ENCODE measurements at places on chromosomes 16 and 17. TPM values are rescaled to one million over a fixed set of nuclear protein-coding genes. Genes with fewer than 3 reads are reported as not detected.

Gene SLC16A11
- total RNA-seq = not detected

Gene TBC1D3I
- 0.72 TPM for total RNA-seq

Gene WIPI1
- total RNA-seq = 28.2 TPM

Gene ITGA2B
- 0.27 TPM for total RNA-seq

Gene NXPH3
- total RNA-seq = not detected

Gene CDK10
- 83.1 TPM for total RNA-seq

Gene PRCD
- total RNA-seq = not detected

Gene KLHL10
- total RNA-seq = not detected

Gene TEX19
- 0.10 TPM for total RNA-seq

Gene JMJD8
- total RNA-seq = 33.8 TPM

Gene CCL13
- not detected for total RNA-seq

Gene KIAA0753
- 17.6 TPM for total RNA-seq

Gene ATP6V0A1
- total RNA-seq = 8.9 TPM

DNA sequence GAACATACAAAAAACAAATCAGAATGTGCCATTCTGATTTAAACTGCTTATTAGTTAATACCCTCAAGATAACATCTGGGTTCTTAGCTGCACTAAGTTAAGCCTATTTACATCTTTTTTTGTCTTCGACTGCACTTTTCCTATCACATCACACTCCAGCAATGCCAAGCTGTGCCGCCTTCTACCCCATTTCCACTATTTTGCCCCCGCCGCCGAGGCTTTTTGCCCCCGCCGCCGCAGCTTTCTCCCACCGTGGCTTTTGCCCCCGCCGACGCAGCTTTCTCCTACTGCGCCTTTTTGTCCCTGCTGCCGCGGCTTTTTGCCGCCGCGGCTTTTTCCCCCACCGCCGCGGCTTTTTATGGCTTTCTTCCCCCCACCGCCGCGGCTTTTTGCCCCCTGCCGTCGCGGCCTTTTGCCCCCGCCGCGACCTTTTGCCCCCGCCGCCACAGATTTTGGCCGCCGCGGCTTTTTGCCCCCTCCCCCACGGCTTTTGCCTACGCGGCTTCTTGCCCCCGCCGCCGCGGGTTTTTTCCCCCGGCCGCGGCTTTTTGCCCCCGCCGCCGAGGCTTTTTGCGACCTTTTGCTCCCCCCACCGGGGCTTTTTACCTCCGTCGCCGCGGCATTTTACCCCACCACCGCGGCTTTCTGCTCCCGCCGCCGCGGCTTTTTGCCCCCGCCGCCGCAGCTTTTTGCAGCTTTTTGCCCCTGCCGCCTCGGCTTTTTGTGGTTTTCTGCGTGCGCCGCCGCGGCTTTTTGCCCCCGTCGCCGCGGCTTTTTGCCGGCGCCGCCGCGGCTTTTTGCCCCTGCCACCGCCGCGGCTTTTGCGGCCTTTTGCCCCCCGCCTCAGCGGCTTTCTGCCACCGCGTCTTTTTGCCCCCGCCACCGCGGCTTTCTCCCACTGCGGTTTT is 331.4 kb upstream of the WSB1 start:
- DNase-seq = no peak

DNA sequence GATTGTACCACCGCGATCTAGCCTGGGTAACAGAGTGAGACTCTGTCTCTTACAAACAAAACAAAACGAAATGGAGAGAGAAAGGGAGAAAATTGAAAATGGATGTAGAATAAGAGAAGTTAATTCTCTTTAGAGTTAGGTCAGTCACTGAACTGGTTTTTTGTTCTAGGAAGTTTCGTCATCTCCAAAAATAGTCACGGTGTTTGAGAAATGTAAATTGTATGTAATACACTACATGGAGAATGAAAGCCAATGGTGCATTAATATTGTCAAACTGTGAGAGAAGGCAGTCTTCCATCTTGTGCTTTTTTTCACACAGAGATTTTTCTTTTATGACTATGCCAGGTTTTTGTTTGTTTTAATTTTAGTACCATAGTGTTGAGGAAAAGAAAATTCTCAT is 145.9 kb downstream of the BCAS3 start:
- DNase-seq = no peak

GRCh38 chr16:82855471-82855870 is 228.7 kb downstream of the CDH13 start:
- DNase-seq = no peak

DNA sequence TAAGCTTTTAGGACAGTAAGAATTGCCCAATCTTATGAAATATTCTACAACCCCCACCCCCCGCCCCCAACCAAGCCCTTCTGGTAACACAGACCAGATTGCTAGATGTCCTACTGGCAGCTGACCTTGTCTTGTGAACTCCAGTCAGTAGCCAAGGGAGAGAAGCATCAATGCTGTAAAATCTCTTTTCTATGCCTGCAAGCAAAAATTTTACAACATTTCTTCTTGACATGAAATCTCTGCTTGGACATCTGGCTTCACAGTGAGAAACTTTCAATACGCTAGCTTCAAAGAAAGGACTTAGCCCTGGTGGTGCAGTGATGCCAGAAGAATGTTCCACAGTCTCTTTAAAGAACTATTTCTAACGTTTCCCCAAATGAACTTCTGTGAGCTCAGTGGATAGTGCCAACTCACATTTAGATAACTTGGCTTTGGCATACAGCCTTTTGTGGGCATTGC is 169.3 kb upstream of the AXIN2 start:
- no peak for DNase-seq

- no peak for DNase-seq
These were observed 9.3 kb downstream of the PDP2 start for GRCh38 chr16:66889622-66890021.

GRCh38 chr16:21638573-21638975 is 13.8 kb downstream of the IGSF6 start:
- no peak for DNase-seq

DNA sequence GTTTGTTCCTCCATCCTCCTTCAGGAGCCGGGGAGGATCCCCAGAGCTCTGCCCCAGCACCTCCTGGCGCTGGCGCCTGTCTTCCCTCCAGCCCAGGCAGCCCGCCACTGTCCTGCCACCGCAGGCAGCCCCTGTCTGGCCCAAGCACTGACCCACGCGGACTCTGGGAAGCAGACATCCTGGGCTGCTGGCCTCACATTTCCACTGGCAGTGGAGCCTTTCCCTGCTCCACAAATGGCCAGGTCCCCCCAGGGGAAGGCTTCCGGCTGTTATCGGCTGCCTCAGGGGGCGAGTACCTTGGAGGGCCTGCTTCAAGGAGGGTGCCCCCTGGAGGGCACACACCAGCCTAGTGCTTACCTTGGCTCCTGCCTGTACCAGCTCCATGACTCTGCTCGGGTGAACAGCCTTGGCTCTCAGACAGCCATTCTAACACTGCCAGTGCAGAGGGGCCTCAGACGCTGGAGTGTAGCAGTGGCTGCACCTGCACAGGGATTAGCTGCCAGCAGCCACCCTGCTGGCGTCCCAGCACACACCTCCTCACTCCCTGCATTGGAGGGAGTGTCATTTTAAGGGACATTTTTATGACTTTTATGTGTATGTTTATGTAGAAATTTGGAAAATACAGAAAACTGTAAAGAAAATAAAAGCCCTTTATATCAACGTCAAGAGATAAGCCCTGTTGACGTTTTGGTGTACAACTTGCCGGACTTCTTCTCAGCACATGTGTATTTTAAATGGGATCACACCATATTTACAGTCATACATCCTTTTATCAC is 21.0 kb downstream of the ACE start:
- no peak for DNase-seq

GRCh38 chr16:81480606-81481206 is 36.1 kb downstream of the CMIP start:
- DNase-seq = no peak

- DNase-seq = peak; percentile 94
These were observed at the start of gene CYBC1 for GRCh38 chr17:82450357-82451106. CYBC1 (minus strand) TSS chr17:82450752; CDS start chr17:82449254, 1,498 bp downstream.

GRCh38 chr16:17130733-17131132 is 340.0 kb downstream of the XYLT1 start:
- no peak for DNase-seq

GRCh38 chr16:27366687-27367460 is 35.1 kb upstream of the IL21R start:
- no peak for DNase-seq

GRCh38 chr16:23334950-23335349 is 32.8 kb downstream of the SCNN1B start:
- no peak for DNase-seq

DNA sequence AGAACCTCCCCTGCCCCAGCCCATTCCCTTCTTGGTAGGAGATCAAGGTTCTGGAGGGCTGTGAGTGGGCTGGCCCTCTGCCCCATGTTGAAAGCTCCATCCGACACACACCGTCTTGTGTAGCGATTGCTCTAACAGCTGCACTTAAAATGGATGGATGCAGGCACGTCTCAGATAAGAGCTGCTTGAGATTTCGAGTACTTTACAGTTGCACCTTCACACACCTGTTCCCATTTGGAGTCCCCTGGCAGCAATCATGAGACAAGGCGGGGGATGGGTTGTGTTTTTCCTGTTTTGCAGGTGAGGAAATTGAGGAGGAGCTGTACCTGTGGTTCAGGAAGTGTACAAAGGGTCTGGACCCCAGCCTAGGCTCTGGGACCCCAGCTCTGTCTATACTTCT is 25.6 kb upstream of the TAC4 start:
- DNase-seq = no peak

DNA sequence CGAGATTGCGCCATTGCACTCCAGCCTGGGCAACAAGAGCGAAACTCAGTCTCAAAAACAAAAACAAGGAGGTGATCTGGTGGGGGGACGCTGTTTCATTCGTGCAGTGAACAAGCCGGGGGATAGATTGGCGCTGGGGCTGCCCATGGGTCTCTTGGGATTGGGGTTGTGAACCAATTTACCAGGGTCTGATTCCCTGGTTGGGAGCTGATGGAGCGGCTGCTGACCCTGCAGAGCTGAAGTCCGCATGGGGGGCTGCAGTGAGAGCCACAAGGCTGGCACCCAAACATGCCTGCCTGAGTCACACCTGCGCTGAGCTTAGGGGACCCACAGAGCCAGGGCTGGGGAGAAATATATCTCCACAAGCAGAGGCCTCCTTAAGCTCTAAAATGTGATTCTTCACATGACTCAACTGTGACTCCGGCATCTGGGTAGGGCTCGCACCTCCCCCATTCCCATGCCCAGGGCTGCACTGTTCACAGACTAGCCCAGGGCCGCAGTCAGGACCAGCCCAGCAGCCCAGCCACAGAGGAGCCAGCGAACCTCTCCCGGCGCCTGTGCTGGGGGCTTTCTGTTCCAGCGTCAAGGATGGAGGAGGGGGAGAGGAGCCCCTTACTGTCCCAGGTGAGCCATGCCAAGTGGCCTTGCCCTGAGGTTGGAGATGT is 5.0 kb downstream of the TSPAN10 start:
- no peak for DNase-seq

- no peak for DNase-seq
These were observed 12.9 kb downstream of the KRT39 start for GRCh38 chr17:40953881-40954280.

GRCh38 chr16:49510141-49510540 is 136.5 kb downstream of the C16orf78 start:
- no peak for DNase-seq

DNA sequence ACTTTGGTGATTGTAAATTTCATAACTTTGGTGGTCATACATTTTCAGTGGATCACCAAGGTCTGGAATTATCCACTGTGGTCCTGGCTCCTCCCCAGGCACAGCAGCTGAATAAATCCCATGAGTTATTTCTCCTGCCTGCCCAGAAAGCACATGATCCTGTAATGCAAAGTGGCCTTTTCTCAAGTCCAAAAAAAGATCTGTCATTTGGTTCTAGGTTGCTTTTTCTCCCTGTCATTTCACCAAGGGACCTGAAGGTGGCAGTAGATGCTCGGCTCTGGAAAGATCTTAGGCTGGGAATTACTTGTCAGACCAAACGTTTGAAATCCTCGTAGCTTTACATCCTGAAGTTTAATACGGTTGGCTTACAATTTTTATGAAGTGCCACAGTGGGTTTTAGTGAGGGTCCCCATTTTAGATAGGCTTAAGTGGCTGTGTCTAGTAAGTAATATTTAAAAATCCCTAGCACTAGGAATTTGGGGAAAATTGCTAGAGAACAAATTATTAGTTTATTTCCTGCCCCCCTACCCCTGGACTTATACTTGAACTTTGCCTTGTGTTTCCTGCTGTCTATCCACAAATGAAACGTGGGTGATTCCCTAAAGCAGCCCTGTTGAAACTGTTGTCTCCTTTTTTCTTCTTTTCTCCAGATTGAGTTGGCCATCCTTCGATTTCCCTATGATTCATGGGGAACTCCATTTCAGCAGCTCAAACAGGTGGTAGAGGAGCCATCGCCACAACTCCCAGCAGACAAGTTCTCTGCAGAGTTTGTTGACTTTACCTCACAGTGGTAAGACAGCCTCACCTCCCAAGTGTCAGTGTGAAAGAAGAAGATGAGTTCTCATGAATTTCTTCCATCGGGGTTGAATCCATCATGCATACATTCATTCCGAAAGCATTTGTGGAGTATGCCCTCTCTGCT is 111.7 kb downstream of the MAP2K6 start:
- DNase-seq = no peak
